Stomach (tissue), 19 donors: ENCODE measurements at places on chromosomes 12 and 14. TPM values are rescaled to one million over a fixed set of nuclear protein-coding genes. Genes with fewer than 3 reads are reported as not detected.
A peak's percentile ranks its signal among the peaks of the same experiment; 100 is the strongest.

DNA sequence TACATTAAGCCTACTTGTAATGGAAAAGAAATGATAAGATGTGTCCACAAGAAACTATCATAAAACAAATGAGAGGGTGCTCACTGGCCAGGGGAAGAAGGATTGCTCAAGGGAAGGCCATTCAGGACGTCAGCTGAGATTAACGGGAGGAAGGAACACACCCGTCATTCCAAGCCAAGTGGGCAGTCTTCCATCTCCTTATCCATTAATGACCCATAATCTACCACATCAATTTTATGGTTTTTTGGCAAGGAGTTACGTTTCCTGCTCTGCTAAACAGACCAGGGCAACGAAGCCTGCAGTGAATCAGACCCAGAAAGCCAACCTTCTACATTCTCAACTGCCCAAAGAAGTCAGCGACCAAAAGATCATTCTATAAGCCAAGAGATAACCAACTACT, 25.1 kb downstream of the PRKAB1 start:
- peak; percentile 83 for DNase-seq

- DNase-seq: peak; percentile 94
Observed at GRCh38 chr12:124369055-124369826, 74.3 kb downstream of the RFLNA start.

DNA sequence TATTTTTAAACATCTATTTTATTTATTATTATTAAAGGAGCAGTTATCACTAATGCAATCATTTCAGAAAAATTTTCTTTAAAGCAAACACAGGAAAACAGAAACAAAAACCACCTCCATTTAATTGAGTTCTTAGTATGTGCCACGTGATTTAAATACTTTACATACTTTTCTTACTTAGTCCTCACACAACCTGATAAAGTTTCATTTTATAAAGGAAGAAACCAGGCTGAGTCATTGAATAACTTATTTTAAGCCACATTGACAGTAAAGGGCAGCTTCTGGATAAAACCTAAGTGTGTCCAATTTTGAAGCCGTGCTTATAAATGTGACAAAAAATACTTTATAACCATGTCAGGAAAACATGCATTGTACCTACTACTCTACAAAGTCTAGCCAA, 57.1 kb upstream of the PCED1B start:
- no peak for DNase-seq

- DNase-seq: peak; percentile 58
Observed at GRCh38 chr12:117098361-117099217, 627 bp downstream of the TESC start.

DNA sequence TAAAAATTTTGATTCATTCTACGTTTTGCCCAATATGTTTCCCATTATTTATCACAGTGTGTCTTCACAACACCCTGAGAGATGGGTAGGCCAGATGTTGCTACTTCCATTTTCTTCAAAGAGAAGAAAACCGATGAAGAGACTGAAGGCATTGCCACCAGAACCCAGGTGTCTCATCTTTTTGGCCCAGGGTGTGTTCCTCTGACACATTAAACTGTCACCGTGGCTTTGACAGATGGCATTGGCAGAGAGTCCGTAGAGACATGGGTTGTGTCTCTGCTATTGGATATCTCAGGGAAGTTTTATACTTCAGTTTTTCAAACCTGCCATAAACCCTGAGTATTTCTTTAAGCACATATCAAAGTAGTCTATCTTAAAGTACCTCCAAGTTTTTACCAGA, 11.3 kb upstream of the NUDT4 start:
- no peak for DNase-seq

DNA sequence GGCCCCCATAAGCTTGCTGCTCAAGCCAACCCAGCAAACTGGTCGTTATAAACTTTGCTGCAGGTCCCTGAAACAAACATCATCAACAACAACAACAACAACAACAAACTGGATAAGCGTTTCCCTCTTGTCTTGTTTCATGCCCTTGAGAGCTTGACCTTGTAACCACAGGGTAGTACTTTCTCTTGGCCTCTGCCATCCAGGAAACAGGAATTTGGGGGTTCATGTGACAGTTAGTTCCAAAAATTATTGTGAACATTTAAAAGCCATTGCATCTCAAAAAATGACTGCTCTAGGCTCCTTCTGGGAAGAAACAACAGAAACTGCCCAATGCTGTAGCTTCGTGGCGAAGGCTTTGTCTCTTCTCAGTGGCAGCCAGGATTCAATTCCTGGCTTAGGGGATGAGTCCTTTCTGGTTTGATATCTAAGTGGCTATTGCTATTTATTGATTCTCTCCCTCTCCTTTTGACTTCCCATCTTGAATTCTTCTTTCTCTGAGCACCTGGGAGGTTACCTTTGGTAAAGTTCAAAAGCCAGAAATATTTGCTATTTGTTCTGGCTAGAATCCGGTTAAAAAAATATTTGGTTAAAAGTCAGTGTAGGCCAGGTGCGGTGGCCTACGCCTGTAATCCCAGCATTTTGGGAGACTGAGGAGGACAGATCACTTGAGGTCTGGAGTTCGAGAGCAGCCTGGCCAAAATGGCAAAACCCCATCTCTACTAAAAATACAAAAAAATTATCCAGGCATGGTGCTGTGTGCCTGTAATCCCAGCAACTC, 52.0 kb upstream of the CPM start:
- DNase-seq: no peak

GRCh38 chr14:71550367-71550766, 381.9 kb upstream of the RGS6 start:
- no peak for DNase-seq

DNA sequence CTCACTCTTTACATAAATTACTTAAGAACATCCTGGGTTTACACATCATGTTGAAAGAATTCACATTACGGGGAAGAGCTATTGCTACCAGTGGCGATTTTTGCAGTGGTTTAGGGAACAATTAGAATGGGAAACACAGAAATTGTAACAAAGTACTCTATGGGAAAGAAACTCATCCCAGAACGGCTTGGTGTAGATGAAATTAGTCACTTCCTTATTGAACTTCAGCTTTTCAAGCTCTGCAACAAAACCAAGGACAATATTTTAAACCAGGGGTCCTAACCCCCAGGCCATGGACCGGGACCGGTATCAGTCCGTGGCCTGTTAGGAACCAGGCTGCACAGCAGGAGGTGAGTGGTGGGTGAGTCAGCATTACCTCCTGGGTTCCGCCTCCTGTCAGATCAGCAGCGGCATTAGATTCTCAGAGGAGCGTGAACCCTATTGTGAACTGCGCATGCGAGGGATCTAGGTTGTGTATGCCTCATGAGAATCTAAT, 32.3 kb upstream of the FICD start:
- DNase-seq: no peak

- DNase-seq: no peak
Observed at GRCh38 chr12:75852143-75852542, 179.4 kb downstream of the PHLDA1 start.

GRCh38 chr14:38211255-38211735, 3.6 kb downstream of the SSTR1 start:
- peak; percentile 35 for DNase-seq

DNA sequence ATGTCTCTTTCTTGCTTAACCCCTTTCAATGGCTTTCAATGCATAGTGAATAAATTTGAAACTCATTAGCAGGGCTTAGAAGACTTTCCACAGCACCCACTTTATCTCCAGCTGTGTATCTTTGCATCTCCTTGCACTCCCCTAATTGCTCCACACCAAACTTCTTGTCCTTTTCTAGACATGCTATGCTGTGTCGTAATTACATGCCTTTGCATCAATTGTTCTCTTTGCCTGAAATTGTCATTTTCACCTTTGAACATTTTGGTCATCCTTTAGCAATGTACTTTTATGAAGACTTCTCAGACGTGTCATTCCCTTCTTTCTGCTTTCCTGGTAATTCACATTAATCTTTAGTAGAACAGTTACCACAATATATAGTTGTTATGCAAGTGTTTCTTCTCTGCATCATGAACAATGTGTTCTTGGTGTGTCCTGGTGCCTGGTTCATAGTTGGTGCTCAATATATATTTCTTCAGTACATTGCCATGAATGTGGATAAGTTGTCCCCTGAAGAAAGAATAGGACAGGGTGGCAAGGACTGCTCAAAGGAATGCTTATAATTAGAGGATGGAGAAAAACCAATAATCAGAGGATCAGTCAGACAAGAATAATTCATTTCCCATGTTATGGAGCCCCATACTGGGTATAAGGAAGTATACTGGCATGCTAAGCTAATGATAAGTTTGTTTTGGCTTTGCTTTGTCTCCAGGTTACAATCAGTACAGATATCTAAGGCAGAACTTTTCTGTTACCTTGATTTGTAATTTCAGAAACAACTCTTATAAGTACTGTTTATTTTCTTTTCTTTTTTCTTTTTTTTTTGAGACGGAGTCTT, 27.2 kb downstream of the ARF6 start:
- no peak for DNase-seq

GRCh38 chr12:112163471-112163991, 38.2 kb downstream of the TRAFD1 start:
- DNase-seq: no peak

DNA sequence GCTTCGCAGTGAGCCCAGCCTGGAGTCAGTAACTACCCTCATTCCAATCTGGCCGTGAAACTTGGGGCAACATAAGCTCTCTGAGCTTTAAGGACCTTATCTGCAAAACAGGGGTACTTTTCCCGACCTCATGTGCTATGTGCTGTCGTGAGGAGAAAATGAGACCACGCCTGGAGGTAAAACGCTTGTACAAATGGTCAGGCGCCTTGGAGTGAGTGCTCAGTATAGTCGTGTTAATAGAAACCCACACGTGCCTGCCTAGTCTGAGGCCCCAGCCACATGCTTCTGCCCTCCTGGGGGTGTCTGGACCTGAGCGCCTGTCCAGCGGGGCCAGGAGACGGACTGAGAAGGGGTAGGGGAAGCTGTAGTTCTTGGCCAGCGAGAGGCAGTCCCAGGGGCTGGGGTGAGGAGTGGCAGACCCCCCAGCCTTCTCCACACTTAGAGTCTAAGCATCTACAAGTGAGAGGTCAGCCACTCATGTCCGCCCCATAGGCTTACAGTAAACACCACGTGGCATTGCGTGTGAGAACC, 4.9 kb downstream of the AQP5 start:
- no peak for DNase-seq

- peak; percentile 38 for DNase-seq
Observed at GRCh38 chr12:130872179-130873096, 572 bp downstream of the RAN start.

DNA sequence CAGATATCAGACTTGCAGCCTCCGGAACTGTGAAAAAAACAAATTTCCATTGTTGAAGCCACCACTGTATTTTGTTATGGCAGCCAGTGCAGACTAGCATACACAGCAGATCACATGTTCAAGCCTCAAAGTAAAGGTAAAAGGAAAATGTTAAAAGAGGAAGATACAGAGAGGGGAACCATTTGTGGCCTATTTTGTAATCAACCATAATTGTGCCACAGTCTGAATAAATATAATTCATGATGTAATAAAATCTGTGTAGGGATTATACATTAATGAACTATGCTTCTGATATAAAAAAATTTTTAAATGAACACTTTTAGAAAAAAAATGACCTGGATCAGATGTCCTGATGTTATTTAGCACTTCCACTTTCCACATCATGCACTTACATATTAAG, 79.6 kb downstream of the SLC16A7 start:
- DNase-seq: no peak

DNA sequence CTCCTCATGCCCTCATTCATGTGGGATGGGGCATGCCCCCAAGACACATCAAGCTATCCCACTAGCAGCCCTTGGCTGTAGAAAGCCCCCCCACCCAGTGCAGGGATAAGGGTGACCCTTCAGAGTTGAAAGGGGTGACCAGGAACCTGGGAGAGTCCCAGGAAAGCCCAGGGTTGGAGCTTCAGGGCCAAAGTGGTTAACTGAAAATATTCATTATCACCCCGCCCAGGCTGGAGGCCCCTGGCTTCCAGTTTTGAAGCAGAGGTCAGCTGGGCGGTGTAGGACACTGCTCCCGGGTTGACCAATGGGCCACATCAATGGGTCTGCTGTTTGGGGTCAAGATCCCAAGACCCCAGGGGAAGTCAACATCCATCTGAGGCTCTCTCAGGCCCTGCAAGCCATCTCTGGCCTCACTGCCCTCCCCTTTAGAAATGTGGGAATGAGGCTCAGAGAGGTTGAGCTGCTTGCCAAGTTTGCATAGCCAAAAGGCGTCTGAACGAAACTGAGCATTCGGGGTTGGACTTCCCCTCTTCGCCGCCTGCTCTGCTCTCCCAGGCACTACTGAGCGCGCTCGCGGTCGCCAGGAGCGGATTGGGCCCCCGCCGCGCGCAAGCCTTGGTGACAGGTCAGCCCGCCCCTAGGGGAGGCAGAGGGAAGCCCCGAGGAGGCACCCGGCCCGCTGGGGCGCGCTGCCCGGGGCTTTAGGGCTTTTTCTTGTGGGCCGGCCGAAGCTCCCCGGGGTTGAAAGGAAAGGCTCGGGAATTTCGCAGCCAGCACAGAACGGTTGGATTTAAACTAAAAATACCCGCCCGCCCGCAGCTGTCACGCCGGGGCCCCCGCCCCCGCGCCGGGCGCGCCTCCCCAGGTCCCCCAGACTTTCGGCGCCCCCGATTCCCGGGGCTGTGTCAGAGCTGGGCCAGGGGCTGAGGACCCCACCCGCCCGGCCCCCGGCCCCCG, 576 bp downstream of the SYNE3 start:
- DNase-seq: peak; percentile 78

GRCh38 chr14:54669721-54670561, 103.0 kb downstream of the SAMD4A start:
- no peak for DNase-seq

- no peak for DNase-seq
Observed at GRCh38 chr14:38762426-38762825, 340.6 kb downstream of the SEC23A start.

DNA sequence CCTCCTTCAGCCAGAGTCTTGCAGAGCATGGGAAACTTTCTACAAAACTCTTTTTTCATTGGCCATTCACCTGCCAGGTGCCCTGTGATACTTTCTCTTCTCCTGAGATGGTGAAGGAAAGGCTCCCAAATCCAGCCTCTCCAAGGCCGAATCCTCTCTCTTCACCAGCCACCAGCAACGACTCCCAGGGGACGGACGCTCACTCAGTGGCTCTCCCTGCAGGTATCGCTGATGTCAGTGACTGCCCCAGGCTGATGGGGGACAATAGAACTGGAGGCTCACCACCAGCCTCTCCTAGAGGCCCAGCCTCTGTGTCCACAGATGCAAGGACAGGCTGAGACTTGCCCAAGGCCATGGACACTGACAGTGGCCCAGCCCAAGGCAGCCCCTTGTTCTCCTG, 204.1 kb downstream of the BCL11B start:
- no peak for DNase-seq

Gene TMEM229B
- total RNA-seq: 15.6 TPM

Gene SMCO3
- total RNA-seq: 2.4 TPM

Gene RTL1
- not detected for total RNA-seq

Gene ZC2HC1C
- 5.9 TPM for total RNA-seq

Gene MAPK1IP1L
- 7.0 TPM for total RNA-seq

Gene OR6C2
- total RNA-seq: not detected

Gene ASIC1
- 3.5 TPM for total RNA-seq
